GM23248 (cell line): ENCODE measurements at places on chromosomes 1 and 21. TPM values are rescaled to one million over a fixed set of nuclear protein-coding genes. Genes with fewer than 3 reads are reported as not detected.

- peaks cover 6% of the 10 kb centered on the region for H3K27me3 ChIP-seq
- H3K36me3 ChIP-seq, result no peaks in the 10 kb centered on the region
- H3K27ac ChIP-seq, result no peak overlapping the region
- DNase-seq, result no peak
- H3K4me3 ChIP-seq, result no peak overlapping the region
Observed at GRCh38 chr21:42536601-42537000, 22.9 kb downstream of the SLC37A1 start.

DNA sequence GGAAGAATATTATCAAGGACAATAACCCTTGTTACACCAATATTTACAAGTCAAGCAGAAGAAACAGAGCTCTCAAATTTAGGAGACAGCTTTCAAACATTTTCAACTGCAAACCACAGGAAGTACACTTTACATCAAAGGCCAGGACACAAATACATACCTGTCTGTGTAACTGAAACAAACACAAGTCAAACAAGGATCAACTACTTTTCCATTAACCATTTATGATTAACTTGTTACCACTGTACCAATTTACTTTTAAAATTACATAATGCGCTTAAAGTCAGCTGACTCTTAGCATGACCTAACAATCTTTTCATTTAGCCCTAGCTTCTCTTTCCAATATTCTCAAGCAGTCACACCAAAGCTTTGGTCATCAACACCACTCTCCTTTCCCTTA is 43.5 kb downstream of the TRIM33 start:
- H3K36me3 ChIP-seq, result no peaks in the 10 kb centered on the region
- DNase-seq, result no peak
- H3K4me3 ChIP-seq, result no peak overlapping the region
- H3K27me3 ChIP-seq, result no peaks in the 10 kb centered on the region
- H3K27ac ChIP-seq, result no peak overlapping the region

DNA sequence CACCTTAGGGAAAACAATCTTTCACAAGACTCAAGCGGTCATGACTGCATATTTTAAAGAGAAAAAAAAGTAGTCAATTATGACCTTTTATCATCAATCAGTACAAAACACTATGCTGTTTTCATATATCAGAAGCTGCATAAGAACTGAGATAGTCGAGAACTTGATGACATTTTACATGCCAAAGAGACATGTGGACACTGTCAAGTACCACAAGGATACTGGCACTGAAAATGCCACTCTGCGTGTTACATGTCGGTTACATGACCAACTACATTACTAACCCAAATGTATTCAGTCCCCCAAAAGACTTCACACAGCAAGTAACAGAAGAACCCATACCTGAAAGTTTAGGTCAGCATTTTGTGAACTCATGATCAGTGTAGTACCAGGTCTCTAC is 975.0 kb upstream of the ADGRL4 start:
- no peaks in the 10 kb centered on the region for H3K36me3 ChIP-seq
- peaks cover 20% of the 10 kb centered on the region for H3K4me1 ChIP-seq
- DNase-seq, result no peak
- H3K27ac ChIP-seq, result no peak overlapping the region

Gene ROR1
- 12.0 and 20.9 TPM in 2 replicates for total RNA-seq

Gene TTC39A
- not detected in 2 replicates for total RNA-seq

Gene AQP10
- not detected in 2 replicates for total RNA-seq
